Posterior cingulate gyrus (tissue), 11 donors: ENCODE measurements at places on chromosomes 5 and 9.

DNA sequence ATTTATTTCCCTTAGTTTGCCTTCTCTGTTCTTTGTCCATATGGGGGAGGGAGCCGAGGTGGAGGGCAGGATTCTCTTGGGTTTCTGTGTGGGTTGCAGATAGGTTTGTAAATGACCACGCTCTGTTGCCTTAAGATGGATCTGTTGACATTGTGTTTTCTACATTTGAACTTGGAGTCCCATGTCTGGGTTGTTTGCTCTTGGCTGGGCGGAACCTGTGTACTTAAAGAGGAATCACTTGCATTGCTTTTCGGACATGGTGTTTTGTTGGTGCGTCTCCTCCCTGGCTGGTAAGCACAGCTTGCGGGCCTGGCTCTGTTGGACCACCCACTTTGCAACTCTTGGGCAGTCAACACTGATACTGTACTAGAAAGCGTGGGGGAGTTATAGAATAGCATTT, 45.9 kb downstream of the EHMT1 start:
- no peak for DNase-seq

DNA sequence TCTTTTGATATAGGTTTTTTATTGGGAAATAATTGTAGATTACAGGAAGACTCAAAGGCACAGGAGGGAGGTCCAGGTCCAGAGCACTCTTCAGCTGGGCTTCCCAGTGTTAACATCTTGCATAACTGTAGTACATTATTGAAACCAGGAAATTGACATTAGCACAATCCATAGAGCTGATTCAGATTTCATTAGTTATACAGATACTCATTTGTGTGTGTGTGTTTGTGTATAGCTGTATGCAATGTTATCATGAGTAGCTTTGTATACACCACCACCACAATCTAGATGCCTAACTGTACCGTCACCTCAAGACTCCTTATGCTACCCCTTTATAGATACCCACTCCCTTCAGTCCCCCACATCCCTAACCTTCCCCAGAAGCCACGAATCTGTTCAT, 47.9 kb downstream of the SLC36A1 start:
- no peak for DNase-seq

DNA sequence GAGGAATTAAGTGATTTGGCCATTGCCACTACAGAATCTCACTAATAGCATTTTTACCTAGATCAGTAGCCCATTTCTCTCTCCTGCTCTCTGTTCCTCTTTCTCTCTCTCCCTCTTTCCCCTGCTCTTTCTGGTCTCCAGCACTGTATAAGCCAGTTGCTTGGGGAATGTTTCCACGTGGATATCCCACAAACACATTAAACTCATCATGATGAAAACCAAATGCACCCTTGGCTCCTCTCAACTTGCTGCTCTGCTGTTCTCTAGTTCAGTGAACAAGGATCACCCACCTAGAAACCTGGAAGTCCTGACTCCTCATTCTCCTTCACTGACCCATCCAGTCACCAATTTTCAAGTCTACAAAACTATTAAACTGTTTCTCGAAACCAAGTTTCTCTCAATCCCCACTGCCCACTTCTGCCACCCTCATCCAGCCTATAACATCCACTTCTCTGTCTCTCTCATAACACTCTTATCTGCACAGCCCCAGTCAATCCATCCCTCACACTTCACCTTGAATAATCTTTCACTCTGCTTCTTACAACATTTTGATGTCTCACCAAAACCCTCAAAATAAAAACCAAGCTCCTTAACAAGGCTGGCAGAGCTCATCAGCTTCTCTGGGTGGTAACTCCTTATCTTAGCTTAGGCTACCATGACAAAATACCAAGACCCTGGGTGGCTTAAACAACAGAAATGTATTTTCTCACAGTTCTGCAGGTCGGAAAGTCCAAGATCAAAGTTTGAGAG, 79.3 kb downstream of the ARL15 start:
- DNase-seq: no peak

- no peak for DNase-seq
These were observed 11.1 kb downstream of the PRELID2 start for GRCh38 chr5:145824040-145824439.

- no peak for DNase-seq
These were observed 233.2 kb downstream of the FBXL17 start for GRCh38 chr5:108148715-108149139.

- no peak for DNase-seq
These were observed 252.2 kb upstream of the PANK3 start for GRCh38 chr5:168831383-168831782.

GRCh38 chr9:127050591-127051001, 71.8 kb downstream of the ANGPTL2 start:
- DNase-seq: no peak

DNA sequence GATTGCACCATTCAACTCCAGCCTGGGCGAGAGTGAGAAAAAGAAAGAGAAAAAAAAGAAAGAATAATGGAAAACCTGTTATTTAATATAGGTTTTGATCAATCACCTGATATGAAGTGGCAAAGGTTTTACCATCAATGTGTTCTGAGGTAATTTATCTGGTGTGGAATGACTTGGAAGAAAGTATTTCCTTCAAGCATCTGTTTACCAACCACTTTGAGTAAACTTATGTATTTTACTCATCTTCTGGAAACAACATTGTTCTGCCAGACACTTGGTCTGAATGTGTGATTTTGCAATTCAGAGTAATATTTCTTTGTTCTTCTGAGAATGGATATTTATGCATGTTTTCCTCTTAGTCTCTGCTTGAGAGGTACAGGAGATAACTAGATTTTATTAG, 24.3 kb downstream of the KIF2A start:
- DNase-seq: no peak

GRCh38 chr9:76020652-76021051, 130.2 kb downstream of the PCSK5 start:
- DNase-seq: no peak

GRCh38 chr5:142426129-142427014, 101.6 kb upstream of the SPRY4 start:
- no peak for DNase-seq

GRCh38 chr5:96004087-96004486, 42.4 kb upstream of the ELL2 start:
- DNase-seq: no peak

DNA sequence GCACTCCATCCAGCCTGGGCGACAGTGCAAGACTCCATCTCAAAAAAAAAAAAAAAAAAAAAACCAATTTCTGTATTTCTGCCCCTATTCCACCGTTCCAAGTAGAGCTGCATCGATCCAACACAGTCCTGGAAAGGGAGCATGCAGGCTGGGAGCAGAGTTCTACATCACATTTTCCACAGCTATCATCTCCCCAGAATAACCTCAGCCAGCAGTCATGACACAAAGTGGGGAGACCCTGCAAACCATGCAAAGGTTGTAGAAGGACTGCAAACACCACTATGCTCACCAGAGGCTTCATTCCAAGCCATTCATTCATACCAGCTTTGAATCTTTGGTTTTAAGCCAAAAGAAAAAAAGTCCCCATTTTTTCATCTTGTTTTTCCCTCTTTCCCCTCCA, 20.8 kb upstream of the ZNF354A start:
- DNase-seq: no peak

- DNase-seq: no peak
These were observed 197.7 kb downstream of the MCTP1 start for GRCh38 chr5:95086927-95087815.

GRCh38 chr5:176578391-176578808, 29.3 kb downstream of the CDHR2 start:
- DNase-seq: no peak

- DNase-seq: no peak
These were observed 2.7 kb upstream of the ALDH1A1 start for GRCh38 chr9:72955571-72955970.

- no peak for DNase-seq
These were observed 31.8 kb upstream of the FGF1 start for GRCh38 chr5:142717582-142718215.

DNA sequence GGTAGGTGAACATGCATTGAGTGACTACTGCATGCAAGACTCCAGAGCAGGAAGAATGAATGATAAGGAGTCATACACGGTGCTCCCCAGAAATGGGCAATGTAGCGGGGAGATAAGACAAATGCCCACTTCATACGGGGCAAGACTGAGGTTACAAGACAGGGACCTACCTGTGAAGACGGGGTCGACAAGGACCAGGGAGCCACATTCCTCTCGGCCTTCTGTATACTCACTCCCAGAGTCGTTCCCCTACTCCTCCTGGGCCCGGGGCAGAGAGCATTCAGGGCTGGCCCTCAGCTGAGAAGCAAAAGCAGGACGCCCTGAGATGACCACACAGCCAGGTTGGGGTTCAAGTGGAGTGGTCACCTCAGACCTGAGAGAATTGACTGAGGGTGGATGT, 26.7 kb downstream of the PITX1 start:
- DNase-seq: peak; percentile 67

DNA sequence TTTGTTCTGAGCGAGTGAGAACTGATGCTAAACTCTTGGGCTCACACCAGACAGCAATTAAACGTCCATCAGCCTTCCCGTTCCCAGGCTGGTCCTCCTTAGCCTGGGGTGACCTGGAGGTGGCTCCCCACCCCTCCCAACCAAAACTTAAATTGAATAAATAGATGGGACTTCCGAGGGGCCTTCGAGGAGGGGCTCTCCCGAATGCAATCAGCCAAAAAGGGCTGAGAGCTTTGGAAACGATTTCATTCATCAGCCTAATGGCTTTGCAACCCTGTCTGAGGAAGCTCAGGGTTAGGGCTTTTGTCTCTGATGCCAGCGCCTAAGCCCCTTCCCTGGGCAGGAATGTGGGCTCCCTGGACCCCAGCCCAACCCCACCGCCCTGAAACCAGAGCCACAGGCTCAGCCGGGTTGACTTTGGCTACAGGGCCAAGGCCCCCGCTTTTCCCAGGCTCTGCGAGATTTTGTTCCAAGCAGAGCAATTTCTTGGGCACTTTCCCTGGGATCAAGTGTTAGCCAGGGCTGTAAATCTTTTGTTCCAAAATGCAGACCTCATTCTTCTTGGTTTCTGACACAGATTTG, 29.2 kb downstream of the LHX3 start:
- no peak for DNase-seq
